NCI-H187 treated with DMSO at 0.1 percent for 48 hours (cell line): ENCODE measurements at places on chromosomes 1 and 21.

GRCh38 chr1:116345011-116345410 lies 28.0 kb upstream of the ATP1A1 start:
- no peak for DNase-seq

GRCh38 chr1:197063212-197063611 lies 3.8 kb downstream of the F13B start:
- DNase-seq: no peak

DNA sequence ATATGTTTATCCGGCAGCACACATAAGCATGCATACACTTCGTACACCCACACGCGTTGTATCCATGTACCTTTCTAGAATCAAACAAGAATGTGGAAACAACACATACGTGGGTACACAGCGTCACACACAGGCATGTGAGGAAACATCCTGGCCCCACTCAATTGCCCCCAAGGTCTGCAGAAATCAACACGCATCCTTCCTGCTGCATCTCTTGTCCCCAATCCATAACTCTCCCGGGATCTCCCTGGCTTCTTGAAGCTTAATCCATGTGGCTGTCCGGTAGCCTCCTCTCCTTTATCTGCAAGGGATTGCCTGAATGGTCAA lies 5.5 kb upstream of the TBX15 start:
- DNase-seq: no peak

DNA sequence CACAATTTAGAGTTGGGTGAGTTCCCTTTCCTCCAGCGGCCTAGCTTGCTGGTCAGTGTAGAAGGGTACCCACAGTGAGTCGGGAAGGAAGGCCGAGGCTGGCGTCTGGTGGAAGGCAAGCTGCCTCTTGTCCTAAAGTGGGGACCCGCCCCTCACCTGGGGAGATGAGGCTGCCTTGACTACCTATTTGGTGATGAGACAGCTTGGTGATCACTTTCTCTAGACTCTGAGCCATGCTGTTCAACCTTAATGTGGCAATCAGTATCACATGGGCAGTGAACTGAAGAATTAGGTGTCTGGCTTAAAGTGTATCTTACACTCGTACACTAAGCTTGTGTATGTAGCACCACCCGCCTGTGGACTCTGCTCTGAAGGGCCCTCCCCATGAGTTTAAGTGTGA lies 100.7 kb downstream of the COLGALT2 start:
- no peak for DNase-seq

- no peak for DNase-seq
Observed at GRCh38 chr1:22918644-22919043, 54.0 kb downstream of the LACTBL1 start.

DNA sequence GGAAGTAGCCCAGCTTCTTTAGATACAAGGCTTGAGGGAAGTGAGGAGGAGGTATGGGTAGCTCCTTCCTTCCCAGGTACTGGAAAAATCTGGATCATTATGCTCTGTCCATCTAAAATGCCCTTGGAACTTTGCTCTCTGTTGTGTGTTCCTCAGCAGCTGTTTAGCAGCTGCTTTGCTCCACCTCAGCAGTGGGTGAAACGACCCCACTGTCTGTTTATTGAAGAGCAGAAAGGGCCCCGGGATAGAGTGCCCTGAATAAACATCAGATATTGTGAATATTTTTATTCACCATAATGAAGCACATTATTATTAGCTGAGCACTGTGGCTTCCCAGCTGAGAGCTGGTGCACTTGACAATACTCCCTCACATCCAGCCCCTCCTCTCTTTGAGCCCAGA lies 237.9 kb downstream of the PBX1 start:
- no peak for DNase-seq

DNA sequence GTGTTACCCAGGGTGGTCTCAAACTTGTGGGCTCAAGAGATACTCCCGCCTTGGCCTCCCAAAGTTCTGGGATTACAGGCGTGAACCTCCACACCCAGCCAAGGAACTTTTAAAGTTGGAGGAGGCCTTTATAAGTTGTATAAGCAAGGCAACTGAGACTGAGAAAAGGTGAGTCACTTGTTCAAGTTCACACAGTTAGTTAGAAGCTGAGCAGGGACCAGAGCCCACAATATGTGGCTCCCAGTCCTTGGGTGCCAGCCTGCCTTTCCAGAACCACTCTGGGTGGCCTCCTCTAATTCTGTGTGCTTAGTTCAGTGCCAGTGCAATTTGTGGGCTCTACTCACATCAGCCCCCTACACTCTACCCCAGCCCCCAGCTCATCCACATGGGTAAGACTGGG lies 3.7 kb downstream of the RAB25 start:
- DNase-seq: no peak

DNA sequence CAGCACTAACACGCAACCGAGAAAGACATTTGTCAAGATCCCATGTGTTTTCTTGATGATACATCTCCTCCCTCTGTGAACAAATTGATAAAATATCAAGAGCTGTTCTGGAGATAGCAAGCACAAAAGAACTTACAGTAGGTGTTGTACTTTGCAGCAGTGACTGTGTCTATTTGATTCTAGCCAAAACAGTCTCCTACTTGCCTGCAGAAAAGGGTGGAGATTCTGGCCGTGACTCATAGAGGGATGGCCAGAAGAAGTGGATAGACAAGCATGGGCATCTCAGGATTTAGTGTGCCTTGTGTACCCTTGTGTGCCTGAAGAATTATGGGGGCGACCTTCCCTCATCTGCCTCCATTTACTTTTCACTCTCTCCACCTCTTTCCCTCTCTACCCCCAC lies 458.4 kb upstream of the LRRC7 start:
- DNase-seq: no peak

DNA sequence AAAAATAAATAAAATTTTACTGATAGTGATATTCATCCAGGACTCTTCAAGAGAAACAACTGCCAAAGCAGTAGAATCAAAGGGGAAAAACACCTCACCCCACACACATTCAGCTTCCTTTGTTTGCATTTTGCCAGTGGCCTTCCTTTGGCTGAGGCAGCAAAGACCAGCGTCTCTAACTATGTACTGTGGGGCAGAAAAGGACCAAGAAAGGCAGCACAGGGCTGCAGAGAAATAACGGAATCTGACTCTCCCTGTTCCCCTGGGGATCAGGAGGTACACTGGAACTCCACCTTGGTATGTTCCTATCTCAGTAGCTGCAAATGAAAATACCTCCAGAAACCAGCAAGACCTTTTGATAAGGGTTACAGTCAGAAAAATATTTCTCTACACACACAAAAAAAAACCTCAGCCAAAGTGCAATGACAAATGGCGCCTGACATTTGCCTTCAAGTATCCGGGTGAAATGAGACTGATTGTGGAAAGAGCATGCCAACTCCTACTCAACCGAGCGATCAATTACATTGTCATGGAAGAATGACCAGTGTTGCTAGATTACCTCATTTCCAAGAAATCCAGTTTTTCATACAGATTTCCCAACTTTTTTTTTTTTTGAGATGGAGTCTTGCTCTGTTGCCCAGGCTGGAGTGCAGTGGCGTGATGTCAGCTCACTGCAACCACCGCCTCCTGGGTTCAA lies 50.9 kb downstream of the TARBP1 start:
- DNase-seq: no peak

GRCh38 chr1:38941527-38942019 lies at the start of gene RHBDL2:
Gene RHBDL2, minus strand, starts transcription at chr1:38941830. Its CDS starts 22,618 bp downstream, at chr1:38919212.
- no peak for DNase-seq

DNA sequence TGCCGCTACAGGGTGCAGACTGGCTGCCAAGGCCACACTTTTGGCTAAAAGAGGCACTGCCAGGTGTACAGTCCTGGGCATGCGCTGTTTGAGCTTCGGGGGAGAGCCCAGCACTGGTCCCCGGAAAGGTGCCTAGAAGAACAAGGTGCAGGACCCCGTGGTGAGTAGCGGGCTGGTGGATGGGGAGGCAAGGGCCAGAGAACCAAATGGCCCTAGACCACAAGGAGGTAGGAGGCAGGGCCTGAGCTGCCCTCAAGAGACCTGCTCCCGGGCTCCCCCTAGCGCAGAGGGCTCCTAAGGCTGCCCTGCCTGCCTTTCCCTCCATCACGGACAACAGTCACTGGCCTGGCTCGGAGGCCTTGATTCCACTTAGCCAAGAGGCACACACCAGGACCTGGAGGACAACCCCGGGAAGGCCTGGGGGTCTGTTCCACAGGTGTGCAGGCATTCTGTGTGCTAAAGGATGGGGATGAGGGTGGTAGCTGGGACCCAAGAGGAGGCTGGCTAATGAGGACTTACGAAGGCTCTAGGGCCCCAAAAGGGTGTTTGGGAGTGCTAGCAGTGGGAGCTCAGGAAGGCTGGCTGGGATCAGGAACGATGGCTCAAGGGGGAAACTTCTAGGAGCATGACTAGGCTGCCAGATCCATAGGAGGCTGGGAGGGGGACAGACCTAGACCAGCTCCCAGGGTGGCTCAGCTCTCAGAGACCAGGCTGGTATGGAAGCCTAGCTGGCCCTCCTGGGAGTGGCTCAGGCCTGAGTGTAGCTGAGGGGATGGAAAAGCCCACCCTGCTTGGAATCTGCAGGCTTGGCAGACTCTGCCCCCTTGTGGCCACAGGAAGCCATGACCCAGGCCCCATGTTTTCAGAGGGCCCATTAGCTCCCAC lies 742 bp downstream of the ARTN start:
- no peak for DNase-seq

- no peak for DNase-seq
Observed at GRCh38 chr21:43970551-43970950, 41.6 kb upstream of the TRAPPC10 start.

DNA sequence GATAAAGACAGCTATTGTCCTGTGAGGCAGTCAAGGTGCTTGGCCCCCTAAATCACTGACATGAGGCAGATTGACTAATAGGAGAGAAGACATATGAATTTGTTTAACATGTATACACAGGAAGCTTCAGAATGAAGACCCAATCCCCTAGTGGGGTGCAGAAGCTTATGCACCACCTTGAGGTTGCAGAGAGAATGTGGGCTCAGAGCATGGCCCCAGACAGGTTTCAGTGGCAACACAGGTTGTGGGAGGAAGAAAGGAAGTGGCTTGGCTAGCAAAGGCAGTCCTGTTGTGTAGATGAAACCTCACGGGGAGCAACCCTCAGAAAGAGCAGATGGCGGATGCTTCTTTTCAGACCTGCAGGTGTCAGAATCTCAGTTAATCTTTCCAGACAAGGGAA lies 37.0 kb upstream of the PARP1 start:
- DNase-seq: no peak

GRCh38 chr1:211711315-211711705 lies 35.9 kb upstream of the NEK2 start:
- DNase-seq: no peak

DNA sequence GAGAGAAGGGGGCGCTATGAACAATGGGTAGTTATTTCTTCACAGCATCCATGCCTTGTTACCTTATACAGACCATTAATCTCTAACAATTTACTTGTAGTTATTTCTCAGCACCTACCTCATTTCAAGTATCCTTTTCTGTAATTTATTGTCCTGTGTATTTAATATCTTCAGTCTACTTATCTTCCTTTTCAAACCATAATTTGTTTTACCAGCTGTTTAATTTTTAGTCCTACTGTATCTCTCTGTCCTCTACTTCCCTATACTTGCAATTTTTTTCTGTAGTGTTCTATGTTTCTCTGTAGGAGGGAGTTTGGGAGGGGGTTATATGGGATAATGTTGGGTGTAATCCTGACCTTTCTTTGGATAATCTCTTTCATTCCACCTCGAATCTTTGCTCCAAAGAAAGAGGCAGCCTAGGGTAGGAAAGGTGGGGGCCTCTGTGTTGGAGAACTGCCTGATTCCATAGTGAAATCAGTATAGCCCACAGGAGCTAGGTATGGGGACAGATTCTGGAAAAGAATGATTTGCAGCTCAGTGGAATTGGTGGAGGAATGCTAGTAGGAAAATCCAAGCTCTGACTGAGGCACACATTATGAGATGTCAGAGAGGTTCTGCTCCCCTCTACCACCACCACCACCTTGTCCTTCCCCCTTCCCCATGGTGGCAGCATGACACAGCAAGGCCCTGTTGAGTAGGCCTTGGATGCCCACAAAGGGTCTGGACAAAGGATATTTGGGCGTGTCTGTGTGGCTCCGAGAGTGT lies 642 bp downstream of the MLLT11 start:
- DNase-seq: no peak

DNA sequence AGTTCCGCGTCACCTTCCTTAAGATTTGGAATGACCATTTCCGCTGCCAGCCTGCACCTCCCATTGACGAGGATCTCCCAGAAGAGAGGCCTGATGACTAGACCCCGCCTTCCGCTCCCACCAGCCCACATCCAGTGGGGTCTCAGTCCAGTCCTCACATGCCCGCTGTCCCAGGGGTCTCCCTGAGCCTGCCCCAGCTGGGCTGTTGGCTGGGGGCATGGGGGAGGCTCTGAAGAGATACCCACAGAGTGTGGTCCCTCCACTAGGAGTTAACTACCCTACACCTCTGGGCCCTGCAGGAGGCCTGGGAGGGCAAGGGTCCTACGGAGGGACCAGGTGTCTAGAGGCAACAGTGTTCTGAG lies 9.8 kb downstream of the MYBPH start:
- DNase-seq: no peak

- DNase-seq: no peak
Observed at GRCh38 chr1:213996320-213997037, 8.7 kb downstream of the PROX1 start.

- no peak for DNase-seq
Observed at GRCh38 chr1:33088119-33088906, 7.4 kb downstream of the AZIN2 start.

DNA sequence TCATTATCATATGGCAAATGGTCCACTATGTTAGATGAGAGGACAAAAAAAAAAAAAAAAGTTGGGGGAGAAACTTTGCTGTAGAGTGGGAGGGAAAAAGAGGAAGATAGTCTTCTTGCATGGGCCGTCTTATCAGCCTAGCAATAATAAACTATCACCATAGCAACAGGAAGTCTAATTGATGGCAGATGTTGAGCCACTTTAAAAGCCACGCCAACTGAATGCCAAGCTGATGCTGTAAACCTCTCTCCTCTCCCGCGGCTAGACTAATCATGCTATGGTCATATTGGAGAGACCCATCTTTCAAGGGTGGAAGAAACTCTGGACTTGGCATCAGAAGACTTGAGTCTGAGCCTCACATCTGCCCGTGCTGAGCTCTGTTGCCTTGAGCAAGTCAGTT lies 122.2 kb upstream of the HOOK1 start:
- DNase-seq: no peak

DNA sequence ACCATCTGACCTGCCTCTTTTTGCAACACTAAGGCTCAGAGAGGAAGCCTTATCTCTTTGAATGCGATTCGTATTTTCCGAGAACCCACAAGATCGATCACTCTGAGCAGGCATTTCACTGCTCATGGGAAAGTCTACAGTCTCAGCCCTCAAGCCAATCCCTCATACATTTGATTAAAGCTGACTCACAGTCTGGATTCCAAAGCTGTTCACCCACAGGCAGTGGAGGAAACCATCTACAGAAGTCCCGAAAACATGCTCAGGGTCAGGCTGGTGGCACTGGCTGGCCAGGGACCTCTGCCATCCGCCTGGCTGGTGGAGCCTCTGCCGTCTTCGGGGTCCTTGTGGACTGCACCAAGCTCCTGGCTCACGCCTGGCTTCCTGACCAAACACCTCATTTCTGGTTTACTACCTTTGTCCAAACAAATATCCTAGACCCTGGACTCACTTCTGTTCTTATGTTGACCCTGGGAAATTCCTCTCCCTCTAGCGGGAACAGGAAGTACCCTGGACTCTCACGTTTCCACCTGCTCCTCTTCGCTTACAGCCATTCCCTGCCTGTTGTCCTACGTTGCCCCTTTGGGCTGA lies 650.0 kb downstream of the SMYD3 start:
- DNase-seq: no peak

GRCh38 chr1:57222801-57223200 lies 201.1 kb downstream of the DAB1 start:
- no peak for DNase-seq
